ENCODE measurements at places on chromosomes 1 and 21. TPM values are rescaled to one million over a fixed set of nuclear protein-coding genes. Genes with fewer than 3 reads are reported as not detected.

Gene KRTAP12-2
- total RNA-seq, result not detected

- no peak for DNase-seq
Measured at GRCh38 chr1:217534566-217534965, 96.3 kb downstream of the GPATCH2 start.

DNA sequence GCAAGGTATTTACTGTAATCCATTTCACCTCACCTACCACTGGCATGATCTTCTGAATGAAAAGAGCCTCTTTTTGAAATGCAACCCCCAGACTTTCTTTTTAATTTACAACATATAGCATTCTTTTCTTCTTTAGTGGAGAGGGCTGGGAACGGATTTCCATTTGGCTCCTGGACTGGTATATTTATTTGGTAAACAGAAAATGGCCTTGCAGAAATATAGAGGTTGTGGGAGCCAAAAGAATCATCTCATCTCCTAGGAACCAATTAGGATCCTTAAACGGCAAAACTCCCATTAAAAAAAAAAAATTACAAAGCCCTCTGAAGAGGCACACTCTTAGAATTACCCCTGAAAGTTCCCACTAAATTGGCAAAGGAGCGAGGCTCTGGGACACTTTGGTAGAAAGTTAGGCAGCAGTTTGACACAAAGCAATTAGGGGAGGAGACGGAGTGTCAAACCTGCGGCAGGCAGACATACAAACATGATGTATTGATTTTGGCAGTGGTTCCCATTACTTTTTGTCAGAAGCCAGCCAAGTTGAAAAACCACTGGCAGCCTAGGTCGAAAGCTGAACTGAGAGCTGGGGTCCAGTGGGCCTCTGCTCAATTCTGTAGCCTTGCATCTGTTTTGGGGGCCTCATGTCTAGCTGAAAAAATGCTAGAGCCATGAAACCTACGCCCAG lies 135.1 kb upstream of the MAGI3 start:
- no peak for DNase-seq

Gene ZNF695
- total RNA-seq, result not detected

- no peak for DNase-seq
Measured at GRCh38 chr1:48540587-48540986, 68.6 kb upstream of the SPATA6 start.

Gene TTC22
- not detected for total RNA-seq

Gene TRAF3IP3
- 1.7 TPM for total RNA-seq

- DNase-seq, result peak; percentile 20
Measured at GRCh38 chr1:21857840-21858670, 46.0 kb downstream of the LDLRAD2 start.

DNA sequence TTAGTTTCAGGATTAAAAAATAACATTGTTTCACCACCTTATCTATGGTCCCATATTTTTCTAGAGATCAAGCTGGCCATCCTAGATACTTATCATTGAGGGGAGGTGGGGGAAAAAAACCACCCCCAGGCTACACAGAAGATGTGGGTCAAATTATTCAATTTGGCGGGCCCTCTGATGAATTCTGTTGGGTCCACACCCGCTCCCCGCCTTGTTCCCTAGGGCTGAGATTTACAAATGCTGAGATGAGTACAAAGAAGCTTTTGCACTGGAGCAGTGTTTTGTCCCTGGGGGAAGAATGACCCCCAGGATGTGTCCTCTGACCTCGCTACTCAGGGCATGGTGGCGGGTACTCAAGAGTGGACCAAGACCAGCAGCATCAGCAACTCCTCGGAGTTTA lies 246.9 kb upstream of the TMEM51 start:
- DNase-seq, result no peak

- no peak for DNase-seq
Measured at GRCh38 chr1:38152351-38153065, 105.9 kb upstream of the POU3F1 start.

DNA sequence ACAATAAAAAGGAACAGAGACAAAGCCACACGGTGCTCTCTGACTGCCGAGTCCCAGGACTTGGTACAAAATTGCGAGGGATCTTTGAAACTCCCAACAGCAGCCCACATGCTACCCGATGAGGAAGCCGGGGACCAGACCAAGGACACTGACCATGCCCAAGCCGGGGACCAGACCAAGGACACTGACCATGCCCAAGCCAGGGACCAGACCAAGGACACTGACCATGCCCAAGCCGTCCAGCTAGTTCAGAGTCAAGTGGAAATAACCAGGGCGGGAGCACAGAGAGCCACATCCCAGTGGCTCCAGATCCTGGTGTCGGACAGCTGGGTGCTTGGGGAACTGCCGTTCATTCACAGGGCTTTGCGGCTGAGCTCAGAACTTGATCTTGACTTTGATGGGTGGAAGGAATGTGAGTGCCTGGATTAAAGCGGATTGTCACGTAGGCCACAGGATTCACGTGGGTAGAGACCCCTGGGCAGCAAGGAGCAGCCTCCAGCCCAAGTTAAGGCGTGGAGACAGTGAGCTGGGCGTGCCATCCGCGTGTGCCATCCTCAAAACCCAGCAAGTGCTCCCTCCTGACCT lies 16.5 kb upstream of the TRAPPC10 start:
- peak; percentile 37 for DNase-seq

Gene FOXO6
- 4.5 TPM for total RNA-seq

DNA sequence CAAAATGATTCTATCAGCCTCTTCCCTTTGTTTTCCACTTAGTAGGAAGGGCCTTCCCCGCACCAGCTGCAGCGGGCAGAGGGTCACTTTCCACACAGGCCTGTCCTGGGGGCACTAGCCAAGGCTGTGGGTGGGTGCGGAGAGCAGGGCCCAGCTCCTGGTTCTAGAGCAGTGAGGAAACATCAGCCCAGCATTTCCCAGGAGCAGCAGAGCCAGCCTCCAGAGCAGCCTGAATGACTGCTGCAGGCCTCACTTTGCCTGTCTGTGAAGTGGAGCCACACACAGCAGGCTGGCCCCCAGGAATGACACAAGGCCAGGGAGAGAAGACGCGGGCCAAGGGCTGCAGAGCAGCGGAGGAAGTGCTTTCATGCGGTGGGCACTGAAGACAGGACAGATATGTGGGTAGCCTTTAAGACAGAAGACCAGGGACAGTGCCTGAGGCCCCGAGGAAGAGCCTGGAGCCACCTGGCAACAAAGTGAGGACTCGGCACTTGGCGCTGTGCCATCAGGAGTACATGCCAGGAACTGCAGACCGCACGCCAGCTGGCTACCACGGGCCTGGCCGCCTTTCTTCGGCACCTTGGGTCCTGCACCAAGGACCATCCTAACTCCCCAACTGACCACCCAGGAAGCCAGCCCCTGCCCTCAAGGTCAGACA lies 42.0 kb downstream of the ACOT7 start:
- DNase-seq, result peak; percentile 79

- DNase-seq, result no peak
Measured at GRCh38 chr1:235783148-235783776, 83.4 kb downstream of the LYST start.

GRCh38 chr21:34305605-34306604 lies 57.9 kb upstream of the KCNE2 start:
- no peak for DNase-seq

DNA sequence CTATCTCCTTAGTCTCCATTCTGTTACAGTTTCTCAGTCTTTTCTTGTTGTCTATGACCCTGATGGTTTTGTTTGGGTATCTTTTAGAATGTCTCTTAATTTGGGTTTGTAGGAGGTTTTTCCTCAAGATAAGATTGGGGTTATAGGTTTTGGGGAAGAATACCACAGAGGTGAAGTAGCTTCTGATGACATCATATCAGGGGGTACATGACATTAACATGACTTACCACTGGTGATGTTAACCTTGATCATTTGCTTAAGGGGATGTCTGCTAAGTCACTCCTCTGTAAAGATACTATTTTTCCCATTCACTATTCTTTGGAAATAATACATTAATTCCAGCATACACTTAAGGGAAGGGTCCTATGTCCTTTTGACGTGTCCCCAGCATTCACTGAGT lies 11.9 kb downstream of the RAVER2 start:
- DNase-seq, result no peak

DNA sequence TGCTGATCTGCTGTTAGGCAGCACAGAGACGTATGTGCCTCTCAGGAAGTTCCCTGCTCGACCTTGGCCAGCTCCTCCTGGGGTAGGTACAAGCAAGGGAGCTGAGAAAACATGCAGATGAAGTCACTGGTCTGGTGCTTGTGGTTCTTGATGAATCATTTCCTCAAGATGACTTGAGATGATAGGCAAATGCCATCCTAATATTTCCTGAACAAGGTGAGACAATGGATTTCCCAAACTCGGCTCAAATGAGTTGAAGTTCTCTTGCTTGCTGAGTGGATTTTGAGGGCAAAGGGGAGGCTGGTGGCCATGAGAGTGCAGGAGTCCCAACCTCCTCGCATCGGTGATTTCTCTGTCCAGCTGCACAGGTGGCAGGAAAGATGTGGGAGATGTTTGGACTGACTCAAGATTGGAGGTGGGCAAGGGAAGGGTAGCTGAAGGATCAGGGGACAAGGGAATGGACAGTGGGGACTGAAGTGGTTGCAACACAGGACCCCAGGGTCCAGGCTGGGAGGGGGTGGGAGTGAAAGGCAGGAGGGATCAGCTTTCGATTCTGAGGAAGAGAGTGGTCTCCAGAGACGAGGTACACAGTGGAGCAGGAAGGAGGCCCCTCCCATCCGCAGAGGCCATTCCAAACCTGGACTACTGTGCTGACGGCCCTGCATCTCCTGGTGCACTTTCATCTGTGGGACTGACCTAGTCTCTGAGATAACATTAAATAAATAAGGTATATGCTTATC lies 63.9 kb downstream of the CAPN2 start:
- no peak for DNase-seq

- no peak for DNase-seq
Measured at GRCh38 chr1:117976381-117976780, 46.8 kb downstream of the WDR3 start.

DNA sequence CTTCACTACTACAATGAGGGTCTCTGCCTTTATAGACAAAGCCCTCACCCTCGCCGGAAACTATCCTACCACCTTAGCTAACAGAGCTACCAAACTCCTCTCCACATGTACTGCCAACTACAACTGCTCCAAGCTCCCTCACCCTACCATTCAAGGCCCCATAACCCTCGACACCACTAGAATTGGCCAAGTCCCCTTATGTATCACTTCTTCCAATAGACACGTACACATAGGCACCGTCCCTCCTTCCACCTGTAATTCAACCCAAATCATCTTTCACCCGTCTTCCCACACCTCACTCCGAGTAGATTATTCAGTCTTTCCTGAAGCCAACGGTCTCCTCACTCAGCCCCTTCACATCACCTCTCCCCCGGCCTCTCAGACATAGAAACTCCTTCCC lies 19.7 kb upstream of the CA6 start:
- DNase-seq, result no peak

GRCh38 chr1:201559679-201560162 lies 20.8 kb downstream of the NAV1 start:
- peak; percentile 91 for DNase-seq

- DNase-seq, result no peak
Measured at GRCh38 chr1:181541947-181542346, 58.6 kb downstream of the CACNA1E start.

DNA sequence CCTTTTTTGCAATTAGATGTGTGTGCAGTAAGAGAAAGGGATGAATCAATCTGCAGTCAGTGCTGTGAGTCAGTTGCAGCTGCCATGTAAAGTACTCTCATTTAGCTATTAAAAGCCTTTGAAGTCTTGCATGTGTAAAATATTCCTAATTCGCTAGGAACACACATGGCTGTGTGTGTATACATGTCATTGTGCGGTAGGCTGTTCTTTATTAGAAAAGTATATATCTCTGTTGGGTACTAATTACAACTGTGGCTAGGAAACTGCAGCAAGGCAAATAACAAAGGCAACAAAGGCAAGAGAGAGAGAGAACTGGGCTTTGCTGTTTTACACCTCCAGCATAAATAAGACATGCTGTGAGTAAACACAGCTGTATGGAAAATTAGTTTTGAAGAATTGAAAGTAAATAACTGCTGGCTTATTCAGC lies 41.7 kb downstream of the EPB41 start:
- DNase-seq, result no peak

DNA sequence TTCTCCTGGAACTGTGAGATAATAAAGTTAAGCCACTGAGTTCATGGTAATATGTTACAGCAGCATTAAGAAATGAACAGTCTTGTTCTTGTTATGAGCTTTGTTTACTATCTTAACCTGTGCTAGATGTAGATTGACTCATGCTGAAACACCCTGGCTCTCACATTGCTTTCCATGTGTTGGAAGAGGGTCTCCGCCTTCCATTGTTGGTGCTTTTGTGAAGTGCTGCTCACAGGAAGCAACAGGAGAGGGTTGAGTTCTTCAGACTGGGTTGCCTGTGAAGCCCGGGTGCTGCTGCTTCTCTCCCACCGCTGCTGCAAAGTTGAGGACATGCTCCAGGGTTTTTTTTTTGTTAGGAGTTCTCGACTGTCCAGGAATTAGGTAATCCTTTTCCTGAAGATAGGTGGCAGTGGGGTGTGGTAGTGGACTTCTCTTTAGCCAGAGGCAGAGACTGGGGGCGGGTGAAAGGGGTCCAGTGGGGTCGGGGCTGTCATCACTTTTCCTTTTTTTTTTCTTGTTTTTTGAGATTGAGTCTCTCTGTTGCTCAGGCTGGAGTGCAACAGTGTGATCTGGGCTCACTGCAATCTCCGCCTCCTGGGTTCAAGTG lies 28.7 kb upstream of the HMGN1 start:
- no peak for DNase-seq

Gene SPATA46
- total RNA-seq, result not detected

Gene CELA2A
- not detected for total RNA-seq

- DNase-seq, result peak; percentile 77
Measured at GRCh38 chr1:12597792-12598191, 20.2 kb downstream of the DHRS3 start.

Gene HSD11B1
- 4.3 TPM for total RNA-seq

- no peak for DNase-seq
Measured at GRCh38 chr1:233443040-233443760, 115.7 kb downstream of the MAP3K21 start.

Gene IVL
- not detected for total RNA-seq

Gene OXCT2
- 1.3 TPM for total RNA-seq

Gene LCE3D
- not detected for total RNA-seq

Gene RNF186
- not detected for total RNA-seq

Gene CELA2B
- total RNA-seq, result not detected

GRCh38 chr1:98323906-98324358 lies 337.6 kb upstream of the SNX7 start:
- peak; percentile 69 for DNase-seq

GRCh38 chr1:7613106-7613850 lies 157.8 kb upstream of the VAMP3 start:
- no peak for DNase-seq

- peak; percentile 35 for DNase-seq
Measured at GRCh38 chr21:45844181-45844580, 137.4 kb upstream of the COL6A1 start.

Data from Right ventricle myocardium inferior (tissue), 1 donor.